ENCODE measurements at places on chromosomes 12 and 14.

GRCh38 chr12:3117591-3118015, 40.4 kb downstream of the TSPAN9 start:
- DNase-seq = no peak

GRCh38 chr14:67420102-67420739, 8.3 kb upstream of the PLEK2 start:
- no peak for DNase-seq

- no peak for DNase-seq
These were observed 80.9 kb downstream of the PPM1H start for GRCh38 chr12:62854024-62854423.

GRCh38 chr14:20456971-20457370, 1.9 kb downstream of the APEX1 start:
- DNase-seq = no peak

DNA sequence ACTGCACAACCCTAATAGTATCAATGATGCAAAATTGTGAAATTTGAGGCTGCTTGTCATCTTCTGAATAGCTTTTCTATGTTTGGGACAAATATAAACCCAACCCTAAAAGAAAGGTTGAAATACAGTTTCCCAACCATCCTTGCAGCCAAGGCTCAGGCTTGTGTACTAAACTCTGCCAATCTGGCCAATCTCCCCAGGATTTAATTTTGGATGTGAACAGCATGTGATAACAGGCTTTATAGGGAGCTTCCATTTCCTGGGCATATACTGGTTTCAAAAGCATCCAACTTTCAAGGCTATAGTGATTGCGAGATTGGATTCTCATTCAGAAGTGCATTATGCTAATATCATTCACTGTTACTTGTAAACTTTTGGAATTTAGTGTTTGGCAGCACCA, 55.7 kb upstream of the MUCL1 start:
- DNase-seq = no peak

DNA sequence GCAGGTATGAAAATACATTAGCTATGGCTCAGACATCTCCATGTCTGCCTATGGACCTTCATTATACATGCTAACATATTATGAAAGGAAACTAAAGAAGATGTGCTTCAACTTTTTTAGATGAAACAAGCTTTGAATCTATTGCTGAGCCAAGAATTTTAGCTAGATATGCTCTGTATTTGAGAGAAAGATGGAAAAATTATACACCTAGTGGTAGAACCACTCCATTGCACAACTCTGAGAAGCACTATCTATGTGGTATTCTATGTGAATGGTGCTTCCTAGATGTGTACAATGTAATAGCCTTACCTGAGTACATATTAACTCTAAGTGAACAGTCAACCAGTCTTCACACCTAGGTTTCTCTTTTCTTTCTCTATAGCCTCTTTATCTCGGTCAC, 17.3 kb downstream of the EPYC start:
- DNase-seq = no peak

- no peak for DNase-seq
These were observed 572.3 kb downstream of the PRKD1 start for GRCh38 chr14:29355331-29355730.

DNA sequence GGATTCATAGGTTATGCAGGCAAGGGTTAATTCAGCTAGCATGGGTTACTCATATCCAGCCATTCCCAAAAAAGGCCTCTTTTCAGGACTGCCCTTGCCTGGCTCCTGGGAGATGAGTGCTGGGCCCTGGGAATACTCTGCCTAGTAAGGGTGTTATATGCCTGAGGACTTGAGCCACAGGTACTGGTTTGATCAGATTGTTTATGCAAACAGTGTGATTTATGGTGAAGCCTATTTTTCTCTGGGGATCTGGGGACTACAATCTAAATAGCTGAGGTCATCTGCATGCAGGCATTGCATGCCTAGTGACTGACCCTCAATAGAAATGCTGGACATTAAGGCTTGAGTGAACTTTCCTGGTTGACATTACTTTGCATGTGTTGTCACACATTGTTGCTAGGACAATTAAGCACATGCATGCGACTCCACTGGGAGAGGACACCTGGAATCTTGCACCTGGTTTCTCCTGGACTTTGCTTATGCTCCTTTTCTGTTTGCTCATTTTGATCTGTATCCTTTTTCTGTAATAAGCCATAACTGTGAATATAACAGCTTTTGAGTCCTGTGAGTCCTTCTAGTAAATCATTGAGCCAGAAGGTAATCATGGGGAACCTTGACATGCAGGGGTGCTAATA, 73.0 kb downstream of the RAD51B start:
- no peak for DNase-seq

DNA sequence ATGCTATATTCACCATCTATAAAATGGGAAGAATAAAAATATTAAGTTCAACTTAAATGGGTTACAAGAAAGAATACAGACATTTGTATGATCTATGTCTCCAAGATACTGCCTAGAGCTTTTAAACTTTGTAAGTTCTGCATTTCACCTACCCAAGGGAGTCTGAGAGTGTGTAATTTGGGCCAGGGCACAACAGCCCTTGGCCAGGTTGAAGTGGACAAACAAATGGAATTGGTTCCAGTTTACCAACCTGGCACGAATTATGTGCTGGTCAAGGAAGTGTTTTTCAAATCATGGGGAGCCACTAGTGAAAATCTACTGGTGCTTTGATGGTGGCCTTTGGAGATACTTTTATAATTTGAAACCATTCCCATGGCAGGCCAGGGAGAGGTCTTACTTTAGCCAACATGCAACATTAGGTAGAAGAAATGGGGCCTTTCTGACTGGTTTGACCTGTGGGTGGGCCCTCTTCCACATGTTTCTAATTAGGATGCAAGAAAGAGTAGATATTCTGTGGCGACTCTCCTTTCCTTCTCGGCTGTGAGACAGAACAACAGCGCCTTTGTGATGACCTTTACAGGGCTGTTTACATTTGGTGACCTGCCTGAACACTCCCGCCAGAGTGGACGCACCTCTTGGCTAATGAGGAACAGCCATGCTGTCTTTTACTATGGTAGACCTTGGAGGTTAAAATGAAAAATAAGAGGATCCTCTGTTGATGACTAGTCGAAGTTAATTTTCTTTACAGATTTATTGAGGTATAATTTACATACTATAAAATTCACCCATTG, 476.6 kb downstream of the ZFP36L1 start:
- DNase-seq = no peak

DNA sequence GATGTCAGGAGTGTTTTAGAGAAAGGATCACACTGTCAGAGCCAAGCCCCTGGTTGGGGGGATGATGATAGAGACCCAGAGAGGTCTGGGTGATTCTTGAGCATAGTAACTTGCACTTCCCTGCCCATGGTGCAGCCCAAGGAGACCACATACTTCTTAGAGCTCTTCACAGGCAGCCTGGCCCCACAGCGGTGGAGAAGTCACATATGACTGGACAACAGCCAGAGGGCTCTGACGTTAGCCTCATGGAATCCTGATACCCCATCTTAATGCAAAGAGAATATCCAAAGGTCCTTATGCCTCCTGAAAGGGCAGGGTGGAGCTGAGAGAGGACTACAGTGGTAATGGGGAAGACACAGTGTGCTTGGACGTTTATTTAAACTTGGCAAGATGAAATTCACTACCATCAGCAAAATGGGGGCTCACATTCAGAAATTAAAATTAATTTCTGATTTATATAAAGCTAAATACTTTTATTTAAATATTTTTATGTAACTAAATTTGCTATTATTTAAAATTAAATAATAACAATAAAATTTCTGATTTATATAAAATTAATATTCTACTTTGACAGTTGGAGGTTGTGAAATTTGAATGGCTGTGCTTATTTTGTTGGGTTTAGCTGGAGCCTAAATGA, 131.3 kb downstream of the KTN1 start:
- no peak for DNase-seq

- no peak for DNase-seq
These were observed 653.3 kb upstream of the MIS18BP1 start for GRCh38 chr14:45906257-45906656.

DNA sequence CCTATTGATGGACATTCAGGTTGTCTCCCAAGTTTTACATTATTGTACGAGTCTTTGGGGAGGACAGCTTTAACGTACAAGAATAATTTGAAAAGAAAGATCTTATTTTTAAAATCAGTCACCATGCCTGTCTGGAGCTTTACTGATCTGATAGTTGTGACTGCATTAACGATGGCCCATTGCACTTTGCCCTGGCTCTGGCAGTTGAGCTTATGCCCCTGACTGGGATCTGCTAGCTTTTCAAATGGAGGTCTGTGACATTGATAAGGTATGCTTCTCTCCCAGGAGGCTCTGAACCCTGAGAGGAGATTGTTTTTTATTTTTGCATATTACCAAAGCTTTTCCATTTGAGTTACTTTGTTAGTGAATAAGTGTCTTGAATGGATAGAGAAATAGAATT, 17.9 kb upstream of the RAB3IP start:
- DNase-seq = no peak

GRCh38 chr12:61991661-61992060, 268.5 kb upstream of the USP15 start:
- no peak for DNase-seq

- DNase-seq = no peak
These were observed 67.3 kb downstream of the SPTB start for GRCh38 chr14:64812412-64812811.

- no peak for DNase-seq
These were observed 8.3 kb downstream of the HOXC5 start for GRCh38 chr12:54041097-54041690.

- no peak for DNase-seq
These were observed 52.0 kb upstream of the C12orf50 start for GRCh38 chr12:88081247-88081646.

GRCh38 chr14:75689012-75689411, 28.0 kb downstream of the TTLL5 start:
- no peak for DNase-seq

GRCh38 chr14:83491091-83491490, 1957.4 kb upstream of the SEL1L start:
- no peak for DNase-seq

DNA sequence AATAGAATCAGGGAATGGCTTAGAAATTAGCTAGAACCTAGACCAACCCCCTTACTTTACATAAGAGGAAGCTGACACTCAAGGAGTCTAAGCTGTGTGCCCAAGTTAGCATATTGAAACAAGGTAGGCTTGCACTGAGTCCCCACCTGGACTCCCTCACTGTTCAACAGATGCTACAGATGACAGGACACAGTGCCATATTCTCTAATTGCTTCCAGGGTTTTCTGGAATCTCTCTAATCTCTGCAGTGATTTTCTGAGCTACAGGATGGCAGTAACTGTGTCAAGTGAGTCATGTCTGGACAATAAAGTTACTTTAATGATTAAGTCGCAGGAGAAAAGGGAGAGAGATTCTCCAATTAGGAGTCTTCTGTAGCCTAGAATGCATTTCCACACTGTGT, 35.8 kb downstream of the AKAP6 start:
- no peak for DNase-seq

GRCh38 chr14:86604561-86604960, 1074.6 kb downstream of the FLRT2 start:
- DNase-seq = no peak

- no peak for DNase-seq
These were observed 64.9 kb downstream of the EFCAB11 start for GRCh38 chr14:89889626-89890025.

- no peak for DNase-seq
These were observed 21.6 kb downstream of the NCOR2 start for GRCh38 chr12:124545508-124546418.

GRCh38 chr12:83904175-83904574, 1008.4 kb downstream of the SLC6A15 start:
- no peak for DNase-seq

GRCh38 chr14:82492157-82492556, 958.5 kb upstream of the SEL1L start:
- DNase-seq = no peak

DNA sequence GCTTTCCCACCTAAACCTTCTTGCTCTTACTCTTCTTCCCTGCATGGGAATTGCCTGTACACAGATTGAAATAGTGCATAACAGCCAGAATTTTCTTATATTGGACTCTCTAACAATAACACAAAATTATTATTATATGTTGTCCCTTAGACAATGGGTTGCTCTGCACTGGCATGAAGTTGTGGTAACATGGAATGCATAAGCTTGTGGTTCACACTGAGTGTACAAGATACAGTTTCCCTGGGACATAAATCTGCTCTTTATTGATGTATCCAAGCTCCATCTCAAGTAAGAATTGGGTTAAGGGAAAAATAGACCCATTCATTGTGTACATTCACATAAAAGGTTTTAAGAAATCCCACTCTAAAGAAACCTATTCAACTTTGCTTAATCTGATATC, 114.4 kb upstream of the NTF3 start:
- DNase-seq = no peak

DNA sequence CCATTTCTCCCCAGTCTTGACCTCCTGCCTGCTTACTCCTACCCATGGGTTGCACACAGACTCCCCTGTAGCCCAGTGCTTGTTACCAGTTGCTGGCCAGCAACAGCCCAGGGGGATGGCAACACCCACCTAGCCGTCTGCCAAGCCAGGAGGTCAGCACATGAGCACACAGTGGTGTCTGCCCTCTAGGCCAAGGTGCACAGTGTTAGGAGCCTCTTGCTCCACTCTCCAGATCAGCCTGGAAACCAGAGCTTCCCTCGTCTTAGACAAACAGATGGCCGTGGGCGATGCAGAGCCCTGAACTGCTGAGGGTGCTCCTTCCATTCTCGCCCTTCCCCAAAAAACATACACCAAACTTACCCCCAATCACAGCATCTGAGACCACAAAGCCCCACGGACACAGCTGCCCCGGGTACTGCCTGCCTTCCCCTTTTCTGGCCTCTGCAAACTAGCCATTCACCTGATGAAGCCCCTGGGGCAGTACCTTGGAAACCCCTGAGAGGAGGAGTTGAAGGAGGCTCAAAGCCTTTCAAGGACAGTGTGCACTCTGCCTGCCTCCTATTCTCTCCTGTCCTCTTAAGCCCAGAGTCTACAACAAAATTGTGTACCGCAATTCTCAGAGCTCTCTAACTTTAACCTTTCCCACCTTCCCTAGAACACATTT, 1.0 kb upstream of the GPD1 start:
- DNase-seq = no peak

DNA sequence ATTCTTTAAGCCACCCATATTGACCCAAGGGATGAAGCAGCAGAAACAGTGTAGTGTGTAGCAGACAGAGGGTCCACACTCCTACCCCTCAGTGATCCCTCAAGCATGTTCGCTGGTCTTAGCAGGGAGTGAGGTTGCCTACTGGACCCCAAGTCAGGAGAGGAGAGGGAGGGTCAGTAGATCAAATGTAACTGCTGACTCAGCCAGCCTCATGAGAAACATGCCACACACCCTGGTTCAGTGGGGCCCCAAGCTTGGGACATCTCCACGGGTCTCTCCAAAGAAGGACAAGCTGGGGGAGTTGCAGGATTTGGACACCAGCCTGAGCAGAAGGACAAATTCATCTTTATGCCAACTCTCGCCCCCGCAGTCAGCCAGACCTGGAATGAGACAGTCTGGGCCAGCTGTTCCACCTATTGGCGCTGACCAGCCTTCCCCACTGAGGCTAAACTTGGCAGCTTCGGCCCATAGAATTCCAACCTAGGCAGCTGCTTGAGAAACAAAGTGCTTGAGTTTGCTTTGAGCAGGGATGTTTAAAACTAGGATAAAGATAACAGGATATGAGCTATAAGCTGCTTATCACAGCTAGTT, 66.0 kb upstream of the ACTN1 start:
- DNase-seq = no peak
